ENCODE measurements at places on chromosomes 12 and 14.

DNA sequence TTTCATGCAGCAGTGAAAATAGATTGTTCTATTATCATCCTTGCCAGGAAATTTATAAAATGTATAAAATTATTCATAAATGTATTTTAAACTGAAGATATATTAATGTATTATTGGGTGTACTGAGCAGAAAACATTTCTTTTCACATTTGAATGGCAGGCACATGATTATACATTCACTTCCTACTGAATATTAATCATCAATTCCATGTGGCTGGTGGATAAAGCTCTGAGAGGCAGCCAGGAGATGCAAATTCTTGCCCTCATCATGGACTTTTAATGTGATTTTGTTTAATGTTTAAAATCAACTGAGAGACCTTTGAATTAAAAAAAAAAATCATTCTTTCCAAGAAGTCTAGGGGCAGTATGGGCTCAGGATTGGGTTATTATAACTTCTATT lies 40.8 kb downstream of the ANO6 start:
- no peak for DNase-seq

DNA sequence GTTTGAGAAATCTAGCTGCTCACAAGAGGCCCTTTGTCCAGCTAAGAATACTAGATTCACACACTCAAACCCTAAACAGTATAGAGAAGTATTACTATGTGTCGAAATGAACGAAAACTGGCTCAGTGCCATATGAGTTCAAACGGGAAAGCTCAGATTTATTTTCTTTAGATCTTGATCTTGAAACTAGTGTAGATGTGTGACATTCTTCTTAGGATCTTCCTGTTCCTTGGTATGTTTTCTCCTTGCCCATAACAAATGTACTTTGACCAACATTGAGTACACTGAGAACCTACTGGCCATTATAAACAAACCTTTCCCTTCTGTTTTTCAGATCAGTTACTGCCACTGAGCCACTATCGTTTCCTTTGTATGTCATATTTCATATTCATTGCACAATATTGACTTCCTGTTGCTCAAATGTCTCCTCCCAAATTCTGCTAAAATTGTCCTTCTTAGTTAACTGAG lies 21.3 kb downstream of the MYBPC1 start:
- no peak for DNase-seq

DNA sequence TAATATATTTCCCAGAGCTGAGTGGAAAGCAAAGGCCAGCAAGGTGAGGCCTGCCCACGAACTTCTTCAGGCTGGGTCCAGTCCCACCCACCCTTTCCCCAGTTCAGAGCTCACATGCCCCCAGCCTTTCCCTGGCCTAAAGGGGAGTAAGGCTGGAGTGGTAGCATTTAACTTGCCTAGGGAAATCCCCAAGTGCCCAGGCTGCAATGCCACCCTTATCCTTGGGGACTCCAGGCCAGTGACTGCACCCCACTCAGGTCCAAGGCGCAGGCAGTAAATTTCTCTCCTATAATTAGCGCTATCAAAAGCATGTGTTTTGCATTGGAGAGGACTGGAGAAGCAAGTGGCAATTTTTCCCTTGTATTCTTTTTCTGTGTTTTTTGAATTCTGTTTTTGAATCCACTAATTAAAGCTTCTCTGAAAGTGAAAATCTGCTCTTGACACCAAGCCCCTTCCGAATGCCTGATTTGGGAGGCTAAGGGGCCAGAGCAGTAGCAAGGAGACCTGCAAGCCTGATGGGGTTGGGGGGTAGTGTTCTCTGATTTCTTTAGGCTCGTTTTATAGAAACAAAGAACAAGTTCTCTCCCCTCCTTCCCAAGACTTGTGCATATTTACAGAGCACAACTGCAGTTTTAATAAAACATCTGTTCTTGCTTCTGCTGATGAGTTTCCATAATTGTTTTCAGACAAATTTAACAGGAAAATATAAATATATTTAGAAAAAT lies 3.5 kb upstream of the HOXC6 start:
- DNase-seq: no peak

DNA sequence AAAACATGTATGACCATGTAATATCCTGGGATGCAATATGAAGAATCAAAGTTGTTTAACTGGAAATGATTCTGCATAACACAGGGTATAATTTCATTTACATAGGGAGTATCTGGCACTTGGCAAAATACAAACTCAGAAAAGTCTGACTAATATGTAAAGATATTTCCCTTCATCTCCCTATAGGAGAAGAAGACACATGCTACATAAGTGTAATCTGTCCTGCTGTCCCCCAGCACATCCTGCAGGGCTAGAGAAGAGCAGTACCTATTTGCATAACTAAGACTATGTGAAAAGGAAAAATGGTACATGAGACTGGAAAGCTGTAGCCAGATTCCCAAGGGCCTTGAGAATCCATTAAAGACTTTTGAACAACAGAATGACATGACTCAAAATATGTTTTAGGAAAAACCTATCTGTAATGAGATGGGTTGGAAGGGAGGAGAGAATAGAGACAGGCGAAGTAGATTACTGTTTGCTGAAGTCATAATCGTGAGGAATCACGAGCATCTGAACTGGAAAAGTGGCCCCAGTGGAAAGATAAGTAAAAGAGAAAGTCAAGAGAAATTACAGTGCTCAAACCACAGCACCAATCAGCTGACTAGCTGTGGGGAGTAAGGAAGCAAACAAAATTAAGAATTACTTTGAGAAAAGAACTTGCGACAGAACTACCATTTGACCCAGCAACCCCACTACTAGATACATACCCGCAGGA lies 155.1 kb upstream of the HMGA2 start:
- no peak for DNase-seq

DNA sequence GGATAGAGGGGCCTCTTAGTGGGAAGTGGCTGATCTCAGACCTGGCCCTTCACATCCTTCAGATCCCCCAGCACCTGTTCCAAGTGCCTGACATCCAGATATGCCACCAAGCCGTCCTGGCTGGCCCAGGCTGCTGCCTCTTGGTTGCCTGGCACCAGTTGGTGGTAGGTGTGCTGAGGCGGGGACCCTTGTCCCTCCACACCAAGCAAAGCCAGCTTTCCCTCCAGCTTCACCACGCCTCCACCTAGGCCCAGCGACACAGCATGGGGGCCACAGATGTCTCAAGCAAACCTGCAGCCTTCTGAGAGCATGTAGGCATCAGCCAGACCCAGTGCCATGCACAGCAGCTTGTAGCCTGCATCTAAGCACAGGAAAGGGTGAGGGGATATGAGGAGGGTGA lies 3.5 kb upstream of the CD63 start:
- DNase-seq: no peak

- DNase-seq: no peak
These were observed 110.0 kb upstream of the ARHGAP5 start for GRCh38 chr14:31966896-31967668.

DNA sequence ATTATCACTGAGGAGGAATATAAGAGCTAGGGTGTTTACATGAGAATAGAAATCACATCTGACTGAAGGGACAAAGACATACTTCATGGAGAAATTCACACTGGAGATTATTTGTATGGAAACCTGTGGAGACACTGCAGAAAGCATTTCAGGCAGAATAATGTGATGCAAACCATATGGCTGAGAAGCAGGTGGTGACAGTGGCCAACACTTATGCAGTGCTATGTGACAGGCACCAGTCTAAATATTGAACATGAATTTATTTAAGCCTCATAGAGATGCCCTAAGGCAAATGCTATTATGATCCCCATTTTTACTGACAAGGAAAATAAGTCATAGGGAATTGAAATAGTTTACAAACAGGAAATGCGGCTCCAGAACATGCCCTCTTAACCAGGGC lies 16.2 kb downstream of the ALG10B start:
- DNase-seq: no peak

DNA sequence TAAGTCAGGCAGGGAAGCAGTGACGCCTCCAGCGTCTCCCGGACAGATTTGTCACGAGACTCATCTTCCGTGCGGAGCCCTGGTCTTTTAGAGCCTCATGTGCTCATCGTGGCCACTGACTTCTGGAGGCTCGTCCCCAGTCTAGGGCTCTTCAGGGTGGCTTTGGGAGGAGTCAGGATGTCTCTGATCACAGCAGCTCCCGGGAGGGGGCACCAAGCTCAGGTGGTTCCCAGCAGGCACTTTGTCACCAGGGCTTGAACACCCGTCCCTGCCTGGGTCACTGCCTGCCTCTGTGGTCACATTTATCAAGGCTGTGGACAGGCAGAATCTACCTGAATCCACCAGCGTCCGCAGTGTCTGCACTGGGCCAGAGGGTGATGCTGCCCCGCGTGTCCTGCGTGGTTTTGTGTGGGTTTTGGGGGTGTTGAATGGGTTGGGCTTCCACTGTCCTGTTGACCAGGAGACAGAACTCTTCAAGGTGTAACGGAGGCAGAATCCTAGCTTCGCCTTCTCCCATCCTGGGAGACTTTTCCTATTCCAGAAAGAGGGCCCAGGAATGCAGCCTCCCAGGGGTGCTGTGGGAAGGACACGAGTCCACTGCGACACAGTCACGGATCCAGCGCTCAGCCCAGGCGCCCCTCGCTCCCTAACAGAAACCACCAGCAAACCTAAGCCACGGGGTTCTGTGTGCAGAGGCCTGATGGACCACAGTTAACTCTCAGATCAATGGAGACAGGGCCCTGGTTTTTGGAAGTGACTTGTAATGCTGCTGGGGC lies 132.3 kb downstream of the ADGRD1 start:
- no peak for DNase-seq

DNA sequence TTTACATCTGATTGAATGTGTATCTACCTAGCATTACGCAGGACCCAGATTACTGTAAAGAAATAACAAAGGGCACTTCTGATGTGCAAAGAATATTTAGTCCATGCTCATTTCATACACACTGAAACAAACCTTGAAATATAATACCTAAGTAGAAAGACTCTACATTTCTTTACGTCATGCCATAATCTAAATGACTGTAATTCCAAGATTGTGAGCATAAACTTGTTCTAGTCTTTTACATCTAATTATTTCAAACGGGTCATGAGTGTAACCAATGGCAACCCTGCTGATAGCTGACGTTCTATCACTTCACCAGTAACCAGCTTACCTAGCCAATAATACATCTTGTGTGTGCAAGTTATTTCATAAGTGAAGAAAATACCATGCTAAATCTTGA lies 433.8 kb downstream of the PRKD1 start:
- no peak for DNase-seq

All from brain pericyte (primary cell).